CD8-positive, alpha-beta memory T cell (primary cell): ENCODE measurements at places on chromosomes 12 and 14. TPM values are rescaled to one million over a fixed set of nuclear protein-coding genes. Genes with fewer than 3 reads are reported as not detected.

Gene FOXM1
- total RNA-seq: 67.5 TPM

Gene KDM2B
- total RNA-seq: 64.0 TPM

Gene PRKD1
- not detected for total RNA-seq

Gene IAPP
- not detected for total RNA-seq

Gene CCDC177
- not detected for total RNA-seq

Gene KCNA1
- total RNA-seq: not detected

Gene PPFIA2
- not detected for total RNA-seq

Gene VASH1
- total RNA-seq: 5.7 TPM

Gene RASAL1
- 0.51 TPM for total RNA-seq

Gene IL23A
- total RNA-seq: 26.9 TPM

Gene NFKBIA
- 483 TPM for total RNA-seq

Gene HOXC12
- not detected for total RNA-seq

Gene MSI1
- total RNA-seq: 0.22 TPM

Gene FAM181A
- total RNA-seq: not detected
